ENCODE measurements at places on chromosomes 7 and 10. TPM values are rescaled to one million over a fixed set of nuclear protein-coding genes. Genes with fewer than 3 reads are reported as not detected.

Gene SPRN
- total RNA-seq: 2.0 TPM

Gene PCLO
- 17.4 TPM for total RNA-seq

Gene AUTS2
- 300 TPM for total RNA-seq

Gene CHST3
- total RNA-seq: 0.83 TPM

Gene PPP1R3C
- 19.4 TPM for total RNA-seq

Gene WEE2
- total RNA-seq: not detected

Gene VSIR
- 0.29 TPM for total RNA-seq

Gene ENO4
- total RNA-seq: 1.3 TPM

Gene AQP1
- total RNA-seq: not detected

Gene OGDHL
- total RNA-seq: 2.5 TPM

Gene HMX2
- not detected for total RNA-seq

- H3K4me3 ChIP-seq: no peak overlapping the region
- H3K27ac ChIP-seq: no peak overlapping the region
Observed at GRCh38 chr7:151550656-151551286, 31.1 kb upstream of the RHEB start.

- peak overlapping the region; percentile 38 for H3K27ac ChIP-seq
- no peak for DNase-seq
- H3K4me1 ChIP-seq: peaks cover 59% of the 10 kb centered on the region
- H3K27me3 ChIP-seq: peaks cover 19% of the 10 kb centered on the region
- H3K4me3 ChIP-seq: no peak overlapping the region
- no peaks in the 10 kb centered on the region for H3K36me3 ChIP-seq
Observed at GRCh38 chr10:79127151-79127961, 58.6 kb downstream of the ZMIZ1 start.

- no peaks in the 10 kb centered on the region for H3K36me3 ChIP-seq
- H3K4me1 ChIP-seq: no peaks in the 10 kb centered on the region
- DNase-seq: no peak
- no peak overlapping the region for H3K4me3 ChIP-seq
- peaks cover 2% of the 10 kb centered on the region for H3K27me3 ChIP-seq
Observed at GRCh38 chr10:6068422-6068821, 6.3 kb upstream of the IL2RA start.

- no peak overlapping the region for H3K4me3 ChIP-seq
- no peaks in the 10 kb centered on the region for H3K27me3 ChIP-seq
- H3K4me1 ChIP-seq: peaks cover 3% of the 10 kb centered on the region
- H3K36me3 ChIP-seq: peaks cover 5% of the 10 kb centered on the region
Observed at GRCh38 chr10:324593-324992, 189.3 kb downstream of the ZMYND11 start.

GRCh38 chr7:100158229-100159098, at the start of gene TRAPPC14:
TSS of gene TRAPPC14 (minus strand) at chr7:100158723. CDS start at chr7:100158499, 224 bp downstream.
- DNase-seq: peak; percentile 96
- no peaks in the 10 kb centered on the region for H3K36me3 ChIP-seq
- H3K27me3 ChIP-seq: peaks cover 6% of the 10 kb centered on the region
- peak within 1 kb of the TSS; percentile 60 for H3K27ac ChIP-seq
- peaks cover 6% of the 10 kb centered on the region for H3K4me1 ChIP-seq

DNA sequence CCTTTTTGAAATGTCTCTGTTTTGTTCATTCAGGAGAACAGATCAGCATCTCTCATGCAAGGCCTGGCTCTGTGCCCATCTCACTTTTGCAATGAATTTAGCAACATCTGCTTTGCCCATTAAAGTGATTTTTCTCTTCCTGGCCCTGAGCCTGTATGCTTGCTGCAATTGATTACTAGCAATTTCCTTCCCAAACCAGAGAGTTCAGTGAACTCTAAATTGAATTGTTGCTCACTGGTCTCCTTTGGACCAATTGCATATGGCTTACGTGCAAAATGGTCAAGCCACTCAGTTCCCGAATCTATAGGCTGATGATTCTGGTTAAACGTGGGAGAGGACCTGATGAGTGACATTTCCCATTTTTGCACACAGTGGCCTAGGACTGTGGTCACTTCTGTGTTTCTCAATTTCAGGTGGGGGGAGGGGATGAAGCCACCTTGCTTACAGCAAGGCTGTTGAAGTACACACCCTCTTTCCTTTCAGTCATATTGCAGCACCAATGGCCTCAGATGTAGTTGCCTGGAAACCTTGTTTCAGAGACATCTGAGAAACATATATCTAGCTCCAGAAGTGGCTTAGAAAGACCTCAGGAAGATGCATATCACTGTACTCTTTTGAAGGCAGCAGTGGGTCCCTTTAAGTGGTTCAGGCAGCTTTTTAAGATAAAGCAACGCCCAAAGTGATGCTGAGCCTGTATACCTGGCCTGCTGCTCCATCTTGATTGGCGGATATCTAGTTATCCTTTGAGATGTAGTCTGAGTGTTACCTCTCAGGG, 201.4 kb downstream of the PTEN start:
- no peaks in the 10 kb centered on the region for H3K4me1 ChIP-seq
- peaks cover 2% of the 10 kb centered on the region for H3K27me3 ChIP-seq
- DNase-seq: no peak
- no peak overlapping the region for H3K4me3 ChIP-seq

DNA sequence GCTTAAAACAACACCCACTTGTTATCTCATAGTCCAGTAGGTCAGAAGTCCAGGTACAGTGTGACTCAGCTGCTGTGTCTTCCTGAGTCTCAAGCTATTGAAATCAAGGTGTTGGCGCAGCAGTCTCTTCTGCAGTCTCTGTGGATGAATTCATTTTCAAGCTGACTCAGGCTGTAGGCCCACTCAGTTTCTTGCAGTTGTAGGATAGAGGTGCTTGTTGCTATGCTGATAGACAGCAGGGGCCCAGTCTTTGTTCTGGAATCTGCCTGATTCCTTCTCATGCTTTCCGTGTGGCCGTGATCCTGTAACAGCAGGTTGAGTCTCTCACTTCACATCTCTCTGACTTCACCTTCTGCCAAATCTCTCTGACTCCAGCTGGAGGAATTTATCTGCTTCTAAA, 400.4 kb upstream of the POM121L12 start:
- no peak overlapping the region for H3K4me3 ChIP-seq
- peaks cover 2% of the 10 kb centered on the region for H3K27me3 ChIP-seq
- no peak for DNase-seq
- H3K4me1 ChIP-seq: peaks cover 2% of the 10 kb centered on the region
- H3K36me3 ChIP-seq: no peaks in the 10 kb centered on the region
- H3K27ac ChIP-seq: no peak overlapping the region

GRCh38 chr10:43076311-43076875, 476 bp upstream of the RET start:
- peak overlapping the region; percentile 67 for H3K4me3 ChIP-seq
- no peak overlapping the region for H3K27ac ChIP-seq
- peaks cover 25% of the 10 kb centered on the region for H3K27me3 ChIP-seq
- H3K4me1 ChIP-seq: peaks cover 8% of the 10 kb centered on the region
- no peaks in the 10 kb centered on the region for H3K36me3 ChIP-seq
- DNase-seq: peak; percentile 68

- H3K4me1 ChIP-seq: peaks cover 9% of the 10 kb centered on the region
- DNase-seq: no peak
- no peaks in the 10 kb centered on the region for H3K27me3 ChIP-seq
- no peak overlapping the region for H3K4me3 ChIP-seq
- H3K27ac ChIP-seq: no peak overlapping the region
- no peaks in the 10 kb centered on the region for H3K36me3 ChIP-seq
Observed at GRCh38 chr10:74889662-74889998, 63.2 kb downstream of the KAT6B start.

DNA sequence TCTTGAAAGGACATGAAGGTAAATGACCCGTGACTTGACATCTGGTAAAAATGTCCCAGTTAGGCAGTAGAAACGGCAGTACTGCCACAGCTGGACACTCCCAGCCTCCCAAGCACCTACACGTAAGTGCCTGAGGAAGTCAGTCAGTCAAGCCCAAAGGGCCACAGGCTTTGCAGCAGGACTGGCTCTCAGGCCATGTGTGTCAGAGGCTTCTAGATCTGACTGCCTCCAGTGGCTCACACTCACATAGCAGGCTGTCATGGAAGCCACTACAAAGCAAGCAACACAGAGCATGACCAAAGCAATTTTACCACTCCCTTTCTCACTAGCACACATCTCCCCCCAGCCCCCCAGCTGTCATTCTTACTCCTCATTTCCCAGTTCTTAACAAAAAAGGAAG, 17.8 kb upstream of the CCNJ start:
- no peaks in the 10 kb centered on the region for H3K4me1 ChIP-seq
- no peak for DNase-seq
- H3K36me3 ChIP-seq: no peaks in the 10 kb centered on the region
- peaks cover 1% of the 10 kb centered on the region for H3K27me3 ChIP-seq
- no peak overlapping the region for H3K27ac ChIP-seq
- H3K4me3 ChIP-seq: no peak overlapping the region

DNA sequence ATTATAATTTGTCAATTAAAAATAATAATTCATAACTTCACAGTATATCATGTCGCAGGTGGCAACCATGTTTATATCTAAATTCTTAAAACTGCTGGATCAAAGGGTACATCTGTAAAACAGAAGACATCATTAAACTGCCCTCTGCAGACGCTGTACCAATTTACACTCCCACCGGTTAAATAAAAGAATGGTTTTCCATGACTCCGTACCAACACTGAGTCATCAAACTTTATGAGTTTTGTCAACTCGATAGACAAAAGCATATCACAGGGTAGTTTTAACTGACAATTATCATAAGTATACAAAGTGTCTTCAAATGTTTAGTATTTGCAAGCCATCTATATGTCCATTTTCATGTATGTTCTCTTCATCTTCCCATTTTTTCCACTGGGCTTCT, 5.7 kb upstream of the GSTK1 start:
- H3K27me3 ChIP-seq: no peaks in the 10 kb centered on the region
- peaks cover 13% of the 10 kb centered on the region for H3K36me3 ChIP-seq
- DNase-seq: no peak
- no peak overlapping the region for H3K27ac ChIP-seq

DNA sequence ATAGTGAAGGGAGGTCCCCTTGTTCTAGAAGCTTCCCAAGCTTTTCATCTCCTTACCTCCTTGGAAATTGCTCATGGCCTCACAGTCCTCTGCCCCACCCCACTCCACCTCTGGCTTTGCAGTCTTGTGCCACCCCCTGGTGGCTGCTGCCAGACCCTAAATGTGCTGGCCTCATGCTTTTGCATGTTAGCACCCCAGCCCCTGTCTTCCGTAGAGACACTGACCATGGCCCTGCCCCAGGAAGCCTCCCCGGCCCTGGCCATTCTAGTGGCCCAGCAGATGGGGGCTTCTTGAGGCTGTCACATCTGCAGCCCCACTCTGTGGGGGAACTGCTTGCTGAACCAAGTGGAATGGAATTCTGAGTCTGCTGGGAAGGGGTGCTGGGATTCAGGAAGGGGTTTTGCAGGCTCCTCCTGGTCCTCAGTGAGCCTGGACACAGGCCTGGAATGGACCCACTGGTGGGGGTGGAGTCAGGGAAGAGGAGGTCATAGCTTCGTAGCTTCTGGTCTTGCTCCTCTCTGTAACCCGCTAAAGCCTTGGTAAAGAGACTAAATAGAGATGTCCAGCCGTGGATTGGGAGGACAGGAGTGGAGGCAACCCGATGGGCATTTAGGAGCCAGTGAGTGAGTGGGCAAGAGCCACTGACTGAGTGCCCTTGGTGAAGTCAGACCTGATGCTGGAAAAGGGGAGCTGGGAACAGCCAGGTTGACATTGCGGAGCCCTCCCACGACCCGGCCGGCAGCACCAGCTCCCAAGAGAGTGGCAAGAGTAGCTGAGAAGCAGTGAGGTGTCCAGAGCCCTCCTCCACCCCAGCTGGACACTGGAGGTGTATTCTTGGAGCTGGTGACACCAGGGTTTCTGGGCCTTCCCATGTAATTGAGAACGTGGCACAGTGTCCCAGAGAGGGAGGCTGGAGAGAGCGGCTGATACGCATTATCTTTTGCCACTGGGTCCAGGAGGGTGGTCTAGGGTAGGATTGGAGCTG, 20.9 kb downstream of the RAMP3 start:
- no peak for DNase-seq
- H3K4me1 ChIP-seq: no peaks in the 10 kb centered on the region
- peaks cover 4% of the 10 kb centered on the region for H3K27me3 ChIP-seq

DNA sequence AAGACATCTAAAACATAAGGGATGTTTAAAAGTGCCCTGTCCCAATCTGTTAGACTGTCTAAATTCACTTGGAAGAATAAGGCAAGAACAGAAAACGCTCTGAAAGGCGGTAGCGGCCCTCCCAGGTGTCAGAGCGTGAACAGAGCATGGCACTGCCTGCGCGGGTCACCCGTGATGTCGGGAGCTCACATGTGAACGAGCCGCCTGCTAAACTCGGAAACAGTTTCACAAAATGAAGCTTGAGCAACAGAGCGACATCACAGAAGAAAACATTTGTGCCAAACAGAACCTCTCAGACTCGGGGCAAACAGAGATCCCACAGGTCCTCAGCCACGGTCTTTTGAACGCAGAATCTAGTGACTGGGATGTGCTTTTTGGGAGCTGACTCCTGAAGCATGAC, 12.8 kb downstream of the BRI3 start:
- peaks cover 10% of the 10 kb centered on the region for H3K4me1 ChIP-seq
- DNase-seq: no peak
- no peaks in the 10 kb centered on the region for H3K36me3 ChIP-seq
- no peak overlapping the region for H3K27ac ChIP-seq
- H3K27me3 ChIP-seq: peaks cover 2% of the 10 kb centered on the region

DNA sequence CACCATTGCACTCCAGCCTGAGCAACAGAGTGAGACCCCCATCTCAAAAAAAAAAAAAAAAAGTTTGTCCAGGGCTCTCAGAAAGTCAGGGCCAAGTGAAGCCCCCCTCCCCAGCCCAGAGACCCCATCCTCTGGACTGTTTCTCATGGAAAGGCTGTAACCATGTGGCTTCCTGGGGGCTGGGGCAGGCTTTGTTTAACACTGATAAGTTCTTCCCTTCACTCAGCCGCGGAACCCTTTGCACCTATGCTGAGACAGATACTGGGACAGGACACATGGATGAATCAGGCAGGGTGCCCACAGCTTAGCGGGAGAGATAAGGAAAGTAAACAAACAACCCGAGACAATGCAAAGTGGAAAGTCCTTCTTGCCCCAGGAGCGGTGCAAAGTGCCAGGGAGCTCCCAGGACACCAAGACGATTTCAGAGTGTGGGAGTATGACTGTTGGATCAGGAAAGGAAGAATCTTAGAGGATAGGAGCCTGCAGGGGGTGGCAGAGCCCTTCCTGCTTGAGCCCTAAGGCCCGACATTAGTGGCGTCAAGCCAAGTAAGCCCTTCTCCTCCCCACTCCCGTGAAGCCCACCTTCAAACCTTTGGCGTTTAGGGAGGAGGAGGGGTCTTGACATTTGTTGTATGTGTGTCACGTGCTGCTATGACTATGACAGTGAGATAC, 11.6 kb downstream of the MLXIPL start:
- H3K4me1 ChIP-seq: no peaks in the 10 kb centered on the region
- no peak overlapping the region for H3K4me3 ChIP-seq
- H3K27me3 ChIP-seq: peaks cover 8% of the 10 kb centered on the region

- H3K27ac ChIP-seq: no peak overlapping the region
- no peak overlapping the region for H3K4me3 ChIP-seq
- H3K36me3 ChIP-seq: no peaks in the 10 kb centered on the region
- H3K4me1 ChIP-seq: peaks cover 2% of the 10 kb centered on the region
Observed at GRCh38 chr10:88216976-88217375, 353.6 kb downstream of the PTEN start.

- H3K4me3 ChIP-seq: no peak overlapping the region
- H3K27me3 ChIP-seq: no peaks in the 10 kb centered on the region
- DNase-seq: no peak
Observed at GRCh38 chr7:33024189-33024757, 38.3 kb downstream of the NT5C3A start.

Measured in glutamatergic neuron (in vitro differentiated cells).